Amniotic epithelial cell (primary cell): ENCODE measurements at places on chromosomes 13 and 19.

- peak; percentile 93 for DNase-seq
Measured at GRCh38 chr19:55113570-55114039, 3.8 kb downstream of the PPP1R12C start.

DNA sequence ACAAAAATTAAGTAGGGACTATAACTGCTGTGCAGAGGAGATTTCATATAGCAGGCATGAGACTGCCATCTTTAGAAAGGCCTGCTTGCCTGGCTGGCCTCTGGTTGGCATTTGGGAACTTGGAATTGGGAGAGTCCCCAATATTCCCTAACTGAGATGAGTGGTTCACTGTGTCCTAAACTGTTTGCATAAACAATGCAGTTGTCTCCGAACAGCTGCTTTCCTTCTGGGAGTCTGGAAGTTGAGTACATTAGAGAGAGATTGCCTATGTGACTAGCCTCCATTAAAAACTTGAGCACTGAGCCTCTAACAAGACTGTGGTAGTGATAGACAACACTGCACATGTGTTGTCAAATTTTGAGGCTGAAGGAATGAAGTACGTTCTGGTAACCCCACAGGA is 47.4 kb downstream of the STOML3 start:
- DNase-seq = no peak

DNA sequence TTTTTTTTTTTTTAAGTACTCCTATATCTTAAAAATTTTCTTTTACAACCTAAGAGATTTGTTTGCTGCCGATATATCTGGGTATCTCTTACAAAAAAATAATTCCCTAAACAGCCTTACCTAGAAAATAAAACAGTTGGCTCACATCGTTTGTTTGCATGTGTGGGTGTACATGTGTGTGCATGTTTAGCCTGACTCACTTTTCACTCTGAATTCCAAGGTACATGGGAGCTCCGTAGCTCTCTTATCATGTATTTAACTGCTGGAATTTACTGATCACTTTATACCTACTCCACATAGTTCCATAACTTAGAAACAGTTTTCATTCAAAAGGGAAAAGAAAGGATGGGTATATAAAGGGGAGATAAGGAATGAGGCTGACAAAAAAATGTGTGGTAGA is 616.5 kb downstream of the GPC6 start:
- DNase-seq = no peak

- peak; percentile 11 for DNase-seq
Measured at GRCh38 chr13:49307365-49307764, 59.6 kb downstream of the CDADC1 start.

DNA sequence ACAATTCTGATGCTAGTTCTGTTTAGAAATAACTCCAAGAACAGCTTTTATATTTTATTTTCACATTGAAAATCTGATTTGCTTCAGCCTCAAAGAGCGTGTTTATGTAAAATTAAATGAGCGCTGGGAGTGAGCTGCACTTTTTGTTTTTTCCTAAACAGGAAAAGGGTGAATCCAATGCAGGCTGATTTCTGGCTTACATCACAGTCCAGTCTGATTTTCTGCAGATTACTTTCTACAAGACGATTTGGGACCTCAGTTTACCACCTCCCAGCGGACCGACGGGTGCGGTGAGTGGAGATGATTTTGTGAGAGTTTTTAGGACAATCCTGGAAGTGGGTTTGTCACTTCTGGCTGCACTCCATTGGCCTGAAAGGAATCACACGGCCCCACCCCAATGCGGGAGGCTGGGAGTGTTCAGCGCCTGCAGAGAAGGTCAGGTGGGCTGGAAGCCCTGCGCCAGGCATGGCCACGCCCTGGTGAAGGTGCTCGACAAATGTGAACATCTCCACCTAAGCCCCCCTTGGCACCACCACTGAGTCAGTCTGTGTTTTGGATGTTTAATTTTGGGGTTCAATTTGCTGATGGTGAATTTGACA is 90.1 kb downstream of the ANKRD10 start:
- no peak for DNase-seq

DNA sequence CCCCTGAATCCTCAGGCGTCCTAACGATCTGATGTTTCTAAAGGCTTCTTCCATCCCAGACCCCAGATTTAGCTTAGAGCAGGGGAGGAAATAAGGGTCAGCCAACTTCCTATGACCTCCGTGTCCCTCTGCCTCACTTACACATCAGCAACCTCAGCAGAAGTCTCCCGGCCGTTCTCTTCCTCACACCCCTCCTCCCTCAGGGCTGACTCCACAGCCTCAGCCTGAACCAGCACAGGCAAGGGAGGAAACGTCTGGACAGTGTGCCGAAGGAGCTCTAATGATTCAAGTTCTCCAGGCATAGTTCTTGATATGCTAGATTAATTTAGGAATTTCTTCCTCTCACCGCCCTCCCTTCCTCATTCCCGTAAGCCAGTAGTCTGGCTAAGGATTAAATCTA is 121.4 kb downstream of the NUFIP1 start:
- DNase-seq = no peak

DNA sequence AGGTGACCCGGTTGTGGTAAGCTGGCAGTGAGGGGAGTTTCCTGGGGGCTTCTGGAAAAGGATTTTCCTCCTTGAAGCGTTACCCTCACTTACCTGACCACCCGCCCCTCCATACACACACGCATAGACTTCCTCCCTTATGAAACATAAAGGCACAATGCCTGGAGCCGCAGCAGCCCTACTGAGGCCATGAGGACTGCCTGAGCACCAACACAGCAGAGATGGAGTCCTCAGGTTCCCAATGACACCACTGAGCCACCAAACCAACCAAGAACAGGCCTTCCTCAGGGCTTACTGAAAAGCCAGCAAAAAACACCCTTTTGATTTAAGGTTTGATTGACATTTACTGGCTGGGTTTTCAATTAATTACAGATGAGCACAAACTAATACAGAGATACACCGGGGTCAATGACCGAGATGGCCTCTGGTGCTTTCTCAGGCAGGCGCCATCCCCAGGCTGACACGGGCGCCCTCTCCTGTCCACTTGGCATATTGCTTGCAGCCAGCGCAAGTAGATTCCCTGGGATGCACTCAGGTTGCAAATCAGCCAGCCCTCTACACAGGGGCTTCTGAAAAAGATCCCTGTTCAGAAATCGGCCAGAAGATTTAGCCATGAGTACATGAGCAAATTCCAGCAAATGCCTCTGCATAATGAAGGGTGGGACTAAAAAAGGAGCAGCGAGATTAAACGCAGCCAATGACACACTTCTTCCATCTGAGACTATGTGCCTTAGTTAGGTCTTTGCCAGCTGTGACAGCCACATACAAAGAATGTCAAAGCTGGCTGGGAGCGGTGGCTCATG is 14.8 kb downstream of the OPA3 start:
- DNase-seq = peak; percentile 39

DNA sequence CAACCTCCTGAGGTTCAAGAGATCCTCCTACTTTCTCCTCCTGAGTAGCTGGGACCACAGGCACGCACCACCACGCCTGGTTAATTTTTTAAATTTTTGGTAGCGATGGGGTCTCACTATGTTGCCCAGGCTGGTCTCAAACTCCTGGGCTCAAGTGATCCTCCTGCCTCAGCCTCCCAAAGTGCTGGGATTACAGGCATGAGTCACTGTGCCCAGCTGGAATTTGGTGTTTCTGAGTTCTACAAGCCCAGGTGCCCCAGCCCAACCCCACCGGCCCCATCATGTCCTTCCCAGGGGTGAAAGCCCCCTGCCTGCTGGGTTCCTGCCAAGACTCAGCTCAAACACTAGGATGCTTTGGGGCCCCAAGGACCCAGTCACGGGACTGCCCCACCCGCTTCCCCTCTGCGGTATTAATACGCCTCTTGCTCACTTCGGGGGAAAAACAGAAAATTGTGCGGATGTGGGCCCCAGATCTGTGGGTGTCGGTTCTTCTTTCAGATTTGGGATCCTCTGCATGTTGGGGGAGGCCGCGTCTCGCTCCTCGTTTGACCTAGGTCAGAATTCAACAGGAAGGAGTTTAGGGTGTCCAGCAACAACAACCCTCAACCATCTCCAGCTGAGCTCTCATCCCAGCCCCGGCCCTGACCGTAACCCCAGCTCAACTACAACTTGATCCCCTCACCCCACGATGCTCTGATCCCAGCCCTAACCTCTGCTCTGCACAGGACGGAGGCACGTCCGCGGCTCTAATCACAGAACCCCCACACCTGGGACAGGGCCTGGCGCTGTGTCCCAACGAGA is 3.7 kb upstream of the FCER2 start:
- no peak for DNase-seq

GRCh38 chr19:17471410-17472125 is 1.2 kb downstream of the SLC27A1 start:
- DNase-seq = no peak

GRCh38 chr19:33194886-33195644 is 935 bp downstream of the LRP3 start:
- DNase-seq = peak; percentile 26

DNA sequence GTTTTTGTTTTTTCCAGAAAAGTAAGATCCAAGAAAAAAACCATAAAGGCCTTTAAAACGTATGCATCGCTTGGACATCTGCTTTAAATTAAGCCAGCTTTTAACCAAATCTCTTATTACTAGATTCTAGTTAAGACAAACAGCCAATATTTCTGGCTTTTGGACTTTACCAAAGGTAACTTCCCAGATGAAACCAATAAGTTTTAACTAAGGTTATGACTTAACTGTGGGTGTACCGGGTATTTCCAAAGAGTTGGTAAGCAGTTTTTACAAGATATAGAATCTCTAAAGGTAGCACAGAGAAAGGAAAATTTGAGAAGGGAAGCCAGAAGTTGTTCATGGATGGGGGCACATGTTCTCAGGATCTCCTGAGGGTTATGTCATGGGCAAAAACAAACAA is 34.0 kb downstream of the CEACAM1 start:
- no peak for DNase-seq

DNA sequence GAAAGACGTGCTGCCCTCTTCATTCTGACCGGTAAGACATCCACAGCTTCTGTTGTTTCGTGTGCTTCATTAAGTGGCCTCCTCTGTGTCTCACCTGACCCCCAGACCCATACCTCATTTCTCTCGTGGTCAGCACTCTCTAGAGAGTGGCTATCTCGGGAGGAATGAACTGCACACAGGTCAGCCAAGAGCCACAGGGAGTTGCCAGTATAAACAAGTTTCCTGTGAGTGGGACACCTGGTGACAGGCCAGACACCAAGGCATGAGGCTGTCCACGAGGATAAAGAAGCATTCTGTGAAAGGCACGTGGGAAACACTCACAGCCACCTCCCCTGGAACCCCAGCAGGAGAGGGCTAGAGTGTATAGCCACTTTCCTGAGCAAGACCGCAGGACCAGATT is 115.8 kb downstream of the NUFIP1 start:
- DNase-seq = no peak

DNA sequence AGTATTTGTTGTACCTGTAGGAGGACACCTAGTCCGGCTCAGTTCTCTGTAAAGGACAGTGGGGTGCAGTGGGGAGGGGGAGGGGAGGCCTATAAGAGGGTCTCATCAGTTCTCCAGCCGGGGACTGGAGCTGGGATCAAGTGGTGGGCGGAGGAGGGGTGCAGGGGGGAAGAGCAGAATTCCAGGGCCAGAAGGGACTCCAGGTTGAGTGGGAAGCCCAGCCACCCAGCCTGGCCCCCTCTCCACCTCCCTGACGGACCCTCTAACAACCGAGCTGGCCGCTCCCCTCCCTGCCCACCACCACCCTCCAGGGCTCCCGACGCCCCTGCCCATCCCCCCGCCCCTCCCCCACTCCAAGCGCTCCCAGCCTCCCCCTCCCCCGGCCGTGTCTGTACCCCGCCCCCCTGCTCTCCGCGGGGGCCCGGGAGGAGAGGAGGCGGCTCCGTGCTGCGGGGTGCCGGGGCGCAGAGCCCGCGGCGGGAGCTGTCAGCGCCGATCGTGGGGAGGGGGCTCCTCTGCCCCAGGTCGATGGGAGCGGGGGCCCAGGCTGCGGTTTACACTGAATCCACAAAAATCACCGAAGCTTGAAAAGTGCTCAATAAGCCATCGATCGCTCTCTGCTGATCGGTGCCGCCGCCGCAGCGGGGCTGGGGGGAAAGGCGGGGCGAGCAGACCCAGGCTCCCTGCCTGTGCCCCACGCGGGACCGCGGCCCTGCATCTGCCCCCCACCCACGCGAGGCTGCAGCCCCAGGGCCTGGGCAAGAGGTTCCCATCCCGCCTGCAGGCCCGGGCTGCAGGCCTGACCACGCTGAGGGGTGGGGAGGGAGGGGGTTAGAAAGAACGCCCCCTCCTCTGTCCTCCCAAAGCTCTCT is 34.6 kb upstream of the ONECUT3 start:
- no peak for DNase-seq

DNA sequence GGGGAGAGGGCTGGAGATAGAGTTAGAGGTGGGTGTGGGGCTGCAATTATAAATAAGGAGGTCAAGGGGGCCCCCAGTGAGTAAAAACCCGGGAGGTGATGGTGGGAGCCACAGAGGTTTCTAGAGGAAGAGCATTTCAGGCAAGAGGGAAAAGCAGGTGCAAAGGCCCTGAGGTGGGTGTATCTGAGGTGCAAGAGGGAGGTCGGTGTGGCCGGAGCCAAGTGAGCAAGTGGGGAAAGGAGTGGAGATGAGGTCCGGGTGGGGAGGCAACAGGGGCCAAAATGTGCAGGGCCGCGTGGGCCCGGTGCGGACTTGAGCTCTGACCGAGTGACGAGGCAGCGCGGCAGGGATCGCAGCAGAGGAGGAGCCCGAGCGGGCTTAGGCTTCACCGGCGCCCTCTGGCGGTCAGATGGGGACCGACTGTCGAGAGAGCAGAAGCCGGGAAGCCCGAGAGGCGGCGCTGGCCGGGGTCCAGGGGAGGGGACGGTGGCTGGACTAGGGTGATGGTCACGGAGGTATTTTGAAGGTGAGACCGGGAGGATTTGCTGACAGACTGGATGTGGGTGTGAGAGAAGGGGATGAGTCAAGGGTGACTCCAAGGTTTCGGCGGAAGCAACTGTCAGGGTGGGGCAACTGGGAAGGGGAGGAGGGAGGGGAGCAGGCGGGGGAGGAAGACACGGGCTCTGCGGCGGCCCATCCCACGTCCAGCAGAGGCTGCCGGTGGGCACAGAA is 17.7 kb upstream of the SPACA4 start:
- DNase-seq = peak; percentile 83

DNA sequence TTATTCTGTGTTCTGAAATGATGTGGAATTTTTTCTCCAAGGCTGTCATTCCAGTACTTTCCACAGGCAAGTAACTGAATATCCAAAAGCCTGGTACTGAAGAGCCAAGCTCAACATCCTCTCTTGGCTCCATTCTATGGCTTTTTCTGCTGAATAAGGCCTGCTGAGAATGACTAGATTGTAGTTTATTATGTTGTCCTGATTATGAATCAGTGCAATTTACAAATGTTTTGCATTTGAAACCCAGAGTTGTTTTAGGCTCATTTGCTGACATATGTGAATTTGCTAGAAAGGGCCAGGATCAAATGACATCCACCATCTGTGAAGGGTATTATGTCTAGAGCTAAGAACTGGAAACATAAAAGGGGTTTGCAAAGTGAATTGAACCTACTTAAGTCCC is 596.6 kb downstream of the KCTD12 start:
- DNase-seq = no peak

DNA sequence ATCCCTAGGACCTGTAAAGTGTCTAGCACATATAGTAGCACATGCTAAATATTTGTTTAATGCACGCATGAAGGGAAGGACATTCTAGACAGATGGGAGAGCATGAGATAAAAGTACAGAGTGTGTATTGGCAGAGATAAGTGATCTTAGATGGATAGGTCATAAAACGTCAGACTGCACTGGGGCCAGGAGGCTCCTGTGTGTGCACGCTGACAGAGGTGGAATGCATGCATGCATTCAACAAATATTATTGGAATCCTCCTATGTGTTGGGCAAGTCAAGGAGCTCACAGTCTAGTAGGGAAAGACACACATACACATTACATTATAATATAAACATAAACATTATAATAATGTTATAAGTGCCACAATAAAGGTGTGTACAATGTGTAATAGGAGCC is 73.3 kb downstream of the FGF9 start:
- no peak for DNase-seq
